Mucosa of descending colon (tissue), 3 donors: ENCODE measurements at places on chromosomes 6 and 20.

DNA sequence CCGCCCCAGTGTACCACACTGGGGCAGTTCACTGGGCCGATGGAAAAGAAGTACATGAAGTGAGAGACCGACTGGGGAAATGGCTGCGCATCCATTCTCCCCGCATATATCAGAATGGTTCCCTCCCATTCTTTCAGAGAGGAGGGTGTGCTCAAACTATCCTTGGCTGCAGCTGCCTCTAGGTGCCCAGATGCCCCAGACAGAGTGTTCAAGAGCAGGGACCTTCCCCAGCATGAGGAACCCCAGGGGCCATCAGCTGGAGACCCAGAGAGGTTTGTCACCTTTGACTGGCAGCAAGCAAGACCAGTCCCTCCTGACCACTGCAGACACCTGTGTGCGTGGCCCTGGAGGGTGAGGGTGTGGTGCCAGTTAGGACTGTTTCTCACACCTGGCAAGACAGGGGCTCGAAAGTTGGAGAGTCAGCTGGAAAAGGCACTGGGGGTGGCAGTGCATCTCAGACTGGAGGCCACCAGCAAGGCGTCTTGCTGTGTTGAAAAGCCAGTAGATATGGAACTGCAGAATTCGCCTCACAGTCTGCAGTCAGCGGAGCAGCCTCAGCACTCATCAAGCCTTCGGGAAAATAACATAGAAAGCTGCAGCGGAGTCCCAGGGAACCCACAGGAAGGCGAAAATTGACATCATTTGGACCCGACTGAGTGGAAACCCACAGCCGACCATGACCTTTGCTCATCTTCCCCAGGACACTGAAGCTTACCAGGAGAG is 76.7 kb downstream of the GPR6 start:
- no peak for DNase-seq

GRCh38 chr20:59412181-59412580 is 111.8 kb downstream of the EDN3 start:
- no peak for DNase-seq

- DNase-seq: no peak
Observed at GRCh38 chr6:81969814-81970213, 217.3 kb upstream of the TENT5A start.

GRCh38 chr20:10268636-10269035 is 50.0 kb downstream of the SNAP25 start:
- DNase-seq: no peak

DNA sequence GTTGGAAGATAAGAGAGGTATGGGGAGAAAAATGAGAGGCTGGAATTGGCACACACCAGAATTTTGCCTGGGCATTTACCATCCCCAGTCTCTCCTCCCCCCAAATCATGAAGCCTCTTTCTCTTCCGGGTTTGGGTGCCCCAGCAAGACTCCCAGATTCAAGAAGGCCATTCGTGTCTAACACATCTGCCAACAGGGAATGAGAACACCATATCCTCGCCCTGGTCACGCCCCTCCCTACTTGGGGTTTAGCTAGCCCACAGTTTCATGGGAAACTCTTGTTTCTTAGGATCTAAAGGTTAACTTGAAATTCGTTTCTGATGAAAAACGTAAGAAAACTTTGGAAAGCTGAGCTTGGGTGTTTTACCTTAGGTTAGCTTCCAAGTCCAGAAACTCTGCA is 105.5 kb upstream of the TMEM170B start:
- no peak for DNase-seq

GRCh38 chr6:82283771-82284410 is 36.3 kb upstream of the IBTK start:
- DNase-seq: no peak

- no peak for DNase-seq
Observed at GRCh38 chr20:4122926-4123325, 107.6 kb upstream of the RNF24 start.

DNA sequence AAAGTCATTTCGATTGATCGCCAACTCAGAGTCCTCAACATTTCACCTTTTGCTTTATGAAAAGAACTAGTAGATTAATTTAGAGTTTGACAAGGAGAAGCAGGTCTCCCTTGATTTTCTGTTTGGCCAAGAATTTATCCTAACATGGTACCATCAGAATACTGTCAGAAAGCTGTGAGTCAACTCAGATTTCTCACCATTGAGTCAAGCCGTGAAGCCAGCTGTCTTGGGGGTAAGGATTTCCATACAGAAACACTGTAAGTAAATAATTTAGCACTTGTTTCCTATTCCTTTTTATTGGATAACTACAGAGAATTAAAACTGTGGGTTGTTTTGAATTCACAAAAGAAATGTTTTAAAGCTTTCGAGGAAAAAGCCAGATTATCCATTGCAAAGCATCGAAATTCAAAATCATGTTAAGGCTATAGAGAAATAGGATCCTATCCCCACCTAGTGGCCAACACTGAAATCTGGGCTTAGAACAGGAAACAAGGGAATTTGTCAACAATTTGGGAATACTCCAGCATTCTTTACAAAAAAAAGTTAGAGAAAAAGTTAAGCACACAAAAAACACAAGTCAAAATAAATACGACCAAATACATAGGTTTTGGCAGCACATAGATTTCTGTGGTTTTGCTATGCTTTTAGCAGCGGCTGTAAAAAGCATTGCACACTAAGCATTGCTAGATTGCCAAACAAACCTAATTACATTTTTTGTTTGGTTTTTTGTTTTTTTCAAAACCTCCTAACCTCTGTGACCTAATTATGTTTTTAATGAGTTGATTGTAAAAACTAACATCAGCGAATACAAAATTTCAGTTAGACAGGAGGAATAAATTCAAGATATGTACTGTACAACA is 44.2 kb downstream of the COL11A2 start:
- no peak for DNase-seq

DNA sequence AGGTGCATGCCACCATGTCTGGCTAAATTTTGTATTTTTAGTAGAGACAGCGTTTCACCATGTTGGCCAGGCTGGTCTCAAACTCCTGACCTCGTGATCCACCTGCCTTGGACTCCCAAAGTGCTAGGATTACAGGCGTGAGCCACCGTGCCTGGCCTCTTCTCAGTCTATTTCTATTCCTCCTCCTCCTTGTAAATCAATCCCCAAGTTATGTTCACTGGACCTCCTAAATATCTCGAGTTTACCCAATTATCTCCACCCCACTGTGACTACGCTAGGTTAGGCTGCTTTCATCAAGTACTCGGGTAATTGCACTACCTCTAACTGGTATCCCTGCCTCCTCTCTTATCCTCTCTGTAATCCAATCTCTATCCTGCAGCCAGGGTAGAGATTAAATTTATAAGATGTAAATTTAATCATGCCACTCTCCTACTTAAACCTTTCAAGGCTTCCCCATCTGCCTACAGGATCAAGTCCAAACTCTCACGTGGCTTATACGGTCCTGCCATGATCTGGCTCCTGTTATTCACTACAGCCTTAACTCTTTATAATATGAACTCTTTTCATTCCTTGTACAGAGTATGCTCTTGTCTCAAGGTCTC is 837 bp upstream of the MAD2L1BP start:
- no peak for DNase-seq

DNA sequence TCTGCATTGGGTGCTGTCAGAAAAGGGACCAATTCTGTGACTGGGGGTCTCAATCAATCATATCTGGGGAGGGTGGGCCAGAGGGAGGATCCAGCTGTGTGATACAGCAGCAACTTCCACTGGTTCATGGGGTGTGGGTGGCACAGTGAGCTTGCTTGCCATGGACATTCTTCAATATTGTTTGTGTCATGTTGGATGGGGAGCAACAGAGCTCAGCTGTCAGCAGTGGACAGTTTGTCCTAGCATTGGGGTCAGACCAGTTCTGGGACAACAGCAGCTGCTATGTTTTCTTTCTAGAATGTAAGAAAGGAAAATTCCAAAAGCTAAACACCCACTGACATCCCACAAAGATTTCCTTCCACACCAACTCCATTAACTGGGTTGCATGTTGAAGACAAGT is 221.9 kb upstream of the CDH4 start:
- no peak for DNase-seq

DNA sequence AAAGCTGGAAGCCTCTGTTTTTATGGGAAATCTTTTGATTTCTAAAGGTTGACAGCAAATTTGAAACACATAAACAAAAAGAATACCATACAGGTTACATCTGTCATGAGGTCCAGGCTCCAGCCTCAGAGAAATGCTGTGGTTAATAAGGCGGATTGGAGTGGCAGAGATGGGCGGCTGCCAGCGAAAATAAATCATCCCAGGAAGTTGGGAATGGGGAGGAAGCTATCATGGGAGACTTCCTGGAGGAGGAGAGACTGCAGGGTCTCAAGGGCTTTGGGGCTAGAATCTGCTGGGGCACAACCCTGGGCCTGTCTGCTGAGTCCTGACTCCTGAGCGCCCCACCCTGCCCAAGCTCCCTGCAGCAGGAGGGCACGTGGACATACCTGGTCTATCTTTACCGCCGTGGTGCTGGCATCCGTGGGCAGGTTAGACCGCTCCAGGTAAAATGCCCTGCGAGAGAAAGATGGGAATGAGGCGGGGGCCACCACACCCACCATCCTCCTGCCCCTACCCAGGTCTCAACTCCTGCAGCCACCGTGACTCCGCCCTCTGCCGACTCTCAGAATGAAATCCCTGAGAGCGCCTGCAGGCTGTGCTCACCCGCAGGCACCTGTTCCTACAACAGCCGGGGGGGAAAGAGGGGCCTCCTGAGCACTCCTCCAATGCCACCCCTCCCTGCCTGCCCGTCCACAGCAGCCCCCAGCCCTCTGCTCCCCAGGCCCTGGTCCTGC is 197.3 kb downstream of the PREX1 start:
- DNase-seq: no peak

- no peak for DNase-seq
Observed at GRCh38 chr20:44943828-44944227, 16.4 kb downstream of the TOMM34 start.

GRCh38 chr20:51456511-51457509 is 85.7 kb downstream of the NFATC2 start:
- peak; percentile 89 for DNase-seq

GRCh38 chr6:70413992-70414494 is 735 bp downstream of the FAM135A start:
- DNase-seq: no peak

GRCh38 chr6:11132194-11132888 is 20.8 kb upstream of the ERVFRD-1 start:
- no peak for DNase-seq

- no peak for DNase-seq
Observed at GRCh38 chr6:37620519-37620918, 77.2 kb downstream of the MDGA1 start.

- DNase-seq: no peak
Observed at GRCh38 chr6:144310765-144311164, 25.6 kb downstream of the UTRN start.

DNA sequence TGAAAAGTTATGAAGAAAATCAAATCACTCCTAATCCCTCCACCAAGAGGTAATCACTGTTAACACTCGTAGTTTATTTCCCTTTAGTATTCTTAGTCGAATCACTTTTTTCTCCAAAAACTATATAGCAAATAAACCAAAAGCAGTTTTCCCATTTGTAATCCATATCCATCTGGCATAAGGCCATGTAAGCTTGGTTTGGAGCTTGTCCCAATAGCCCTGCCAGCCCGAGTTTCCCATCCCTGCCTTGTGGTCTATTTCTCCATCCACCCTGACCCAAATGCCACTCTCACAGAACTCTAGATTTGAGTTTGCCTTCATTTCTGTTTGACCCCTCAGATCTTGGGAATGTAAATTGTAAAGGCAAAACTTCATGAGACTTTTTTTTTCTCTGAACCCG is 71.8 kb upstream of the DSP start:
- DNase-seq: no peak

DNA sequence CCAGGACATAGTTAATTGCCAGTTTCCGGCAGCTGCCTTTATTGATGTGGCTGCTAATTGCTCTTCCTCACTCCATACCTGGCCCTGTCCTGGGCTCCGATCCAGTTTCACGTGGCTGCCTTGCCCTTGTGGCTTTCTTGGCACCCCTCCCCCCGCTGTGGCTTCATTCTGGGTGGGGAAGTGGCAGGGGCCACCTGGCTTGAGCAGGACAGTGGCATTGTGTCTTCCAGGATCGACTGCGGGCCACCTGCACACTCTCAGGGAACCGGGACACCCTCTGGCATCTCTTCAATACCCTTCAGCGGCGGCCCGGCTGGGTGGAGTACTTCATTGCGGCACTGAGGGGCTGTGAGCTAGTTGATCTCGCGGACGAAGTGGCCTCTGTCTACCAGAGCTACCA is 10.8 kb downstream of the MAVS start:
- DNase-seq: no peak

- DNase-seq: no peak
Observed at GRCh38 chr6:53530346-53530745, 14.6 kb downstream of the GCLC start.

- DNase-seq: no peak
Observed at GRCh38 chr6:13256266-13257001, 71.9 kb downstream of the TBC1D7 start.

DNA sequence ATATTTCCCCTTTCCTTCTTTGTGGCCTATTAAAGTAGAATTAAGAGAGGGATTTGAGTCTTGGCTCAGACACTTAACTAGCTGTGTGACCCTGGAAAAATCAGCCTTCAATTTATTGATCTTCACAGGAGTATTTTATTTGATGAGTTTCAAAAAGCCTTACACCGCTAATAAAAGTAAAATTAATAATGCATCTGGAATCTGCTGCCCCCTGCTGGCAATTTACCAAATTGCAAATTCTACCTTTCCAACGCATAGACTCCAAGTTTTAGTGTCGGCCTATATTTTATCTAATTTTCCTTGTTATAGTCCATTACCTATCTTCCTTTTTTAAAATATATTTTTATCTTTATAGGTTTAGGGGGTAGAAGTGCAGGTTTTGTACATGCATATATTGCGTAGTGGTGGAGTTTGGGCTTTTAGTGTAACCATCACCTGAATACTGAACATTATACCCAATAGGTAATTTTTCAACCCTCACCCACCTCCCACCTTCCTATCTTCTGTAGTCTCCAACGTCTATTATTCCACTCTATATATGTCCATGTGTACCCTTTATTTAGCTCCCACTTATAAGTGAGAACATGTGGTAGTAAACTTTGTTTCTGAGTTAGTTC is 46.3 kb downstream of the GOPC start:
- peak; percentile 80 for DNase-seq

GRCh38 chr6:13302291-13302690 is 26.0 kb downstream of the TBC1D7 start:
- no peak for DNase-seq

DNA sequence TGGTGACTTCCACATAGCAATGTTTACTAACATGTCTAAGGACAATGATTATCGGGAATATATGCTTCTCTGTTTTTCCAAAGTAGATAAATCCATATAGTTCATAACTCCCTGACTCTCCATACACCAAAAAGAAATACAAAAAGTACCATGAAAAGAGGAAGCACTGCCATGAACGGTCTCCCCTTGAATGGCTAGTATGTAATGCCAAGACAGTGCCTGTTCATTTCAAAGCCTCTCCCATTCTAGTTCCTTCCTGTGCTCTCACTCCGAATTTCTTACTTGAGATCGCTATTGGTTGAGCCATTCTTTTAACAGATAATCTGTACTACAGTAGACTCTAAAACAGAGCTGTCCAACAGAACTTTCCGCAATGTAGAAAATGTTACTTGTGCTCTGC is 54.8 kb upstream of the EDN1 start:
- DNase-seq: no peak
